Activated CD8-positive, alpha-beta memory T cell treated with anti-CD3 and anti-CD28 coated beads for 4 hours (primary cell): ENCODE measurements at places on chromosomes 12 and 14.

DNA sequence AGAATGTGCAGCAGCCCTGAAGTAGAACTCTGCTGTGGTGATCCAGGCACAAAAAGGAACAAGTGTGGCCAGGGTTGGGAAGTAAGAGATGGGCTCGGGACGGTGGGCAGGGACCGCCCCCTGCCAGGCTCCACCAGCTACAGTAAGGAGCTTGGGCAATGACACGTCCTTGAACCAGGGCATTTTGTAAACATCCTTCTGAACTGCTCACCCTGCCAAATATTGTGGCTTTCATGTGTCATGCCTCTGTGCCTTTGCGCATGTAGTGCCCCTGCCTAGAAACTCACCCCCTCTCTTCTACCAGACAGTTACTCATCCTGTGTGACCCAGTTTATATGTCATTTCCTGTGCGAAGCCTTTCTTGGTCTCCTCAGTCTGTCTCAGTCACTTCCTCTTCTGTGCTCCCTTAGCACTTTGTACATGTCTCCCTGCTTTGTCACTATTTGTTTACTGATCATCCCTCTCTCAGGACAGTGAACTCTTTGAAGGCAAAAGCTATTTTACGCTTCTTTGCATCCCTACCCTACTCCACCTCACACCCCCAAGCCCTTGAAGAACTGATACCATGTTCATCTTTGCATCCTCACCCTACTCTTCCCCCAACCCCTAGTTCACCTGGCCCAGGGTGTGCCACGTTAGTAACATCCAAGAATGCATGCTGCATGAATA, 108.9 kb upstream of the PLEKHG7 start:
- DNase-seq, result peak; percentile 80

- DNase-seq, result no peak
These were observed 154.5 kb downstream of the ZFP36L1 start for GRCh38 chr14:68638141-68638999.

DNA sequence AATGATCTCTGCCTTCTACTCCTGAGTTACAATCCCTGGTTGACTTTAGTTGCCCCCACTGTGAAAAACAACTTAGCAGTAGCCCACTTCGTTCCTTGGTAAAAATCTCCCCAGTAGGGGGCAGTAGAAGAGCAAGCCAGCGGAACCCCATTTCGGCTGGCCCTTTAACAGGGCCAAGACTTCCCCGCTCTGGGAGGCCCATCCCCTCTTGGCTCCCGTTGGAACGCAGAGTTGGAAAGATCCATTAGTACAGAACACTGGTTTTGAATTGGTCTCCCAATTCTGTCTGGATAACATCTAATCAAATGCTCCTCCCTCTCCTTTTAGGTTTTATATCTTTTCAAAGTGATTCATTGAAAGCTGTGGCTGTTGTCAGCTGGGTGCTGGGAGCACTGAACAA, 1133.3 kb downstream of the BCL11B start:
- peak; percentile 36 for DNase-seq

GRCh38 chr14:63499701-63500250, 43.4 kb downstream of the PPP2R5E start:
- no peak for DNase-seq

GRCh38 chr12:51320311-51320694, 3.7 kb downstream of the BIN2 start:
- DNase-seq, result no peak

DNA sequence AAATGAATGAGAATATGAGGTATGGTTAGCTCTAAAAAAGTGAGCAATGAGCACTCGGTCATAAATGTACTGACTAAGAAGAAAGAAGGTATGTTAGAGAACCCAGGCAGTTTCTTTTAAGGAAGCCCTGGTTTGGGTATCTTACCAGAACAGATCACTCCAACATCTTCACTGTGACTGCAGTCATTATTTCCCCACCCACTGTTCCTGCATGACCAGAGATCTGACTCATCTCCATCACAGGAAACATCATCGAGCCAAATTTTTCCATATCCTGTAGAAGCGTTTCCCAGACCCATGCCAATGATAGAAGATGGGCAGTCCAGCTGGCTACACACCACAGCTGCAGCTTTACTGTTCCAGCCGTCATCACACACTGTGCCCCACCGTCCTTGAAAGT, 48.0 kb downstream of the CD163L1 start:
- no peak for DNase-seq

GRCh38 chr14:96216627-96217026, 12.0 kb downstream of the BDKRB2 start:
- no peak for DNase-seq

- no peak for DNase-seq
These were observed at the start of gene TMCC3 for GRCh38 chr12:94650143-94651056. Gene TMCC3, minus strand, starts transcription at chr12:94650557. Its CDS starts 127 bp downstream, at chr12:94650430.

DNA sequence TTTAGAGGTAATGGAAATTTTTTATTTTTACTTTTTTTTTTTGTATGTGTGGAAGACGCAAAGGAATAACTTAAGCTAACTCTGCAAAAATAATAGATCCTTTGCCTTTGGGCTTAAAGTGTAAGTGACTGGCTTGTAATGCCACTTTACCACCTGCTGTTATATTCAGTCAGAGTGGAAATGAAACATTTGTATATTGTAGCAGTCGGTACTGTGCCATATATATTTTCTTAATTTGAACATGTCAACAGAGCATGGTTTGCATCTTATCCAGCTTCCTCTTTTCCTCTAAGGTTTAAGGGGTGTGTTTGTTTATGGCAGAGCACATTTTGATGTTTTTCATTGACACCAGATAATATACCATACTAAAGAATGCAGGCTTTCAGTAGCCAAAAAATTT, 176.6 kb downstream of the TRHDE start:
- no peak for DNase-seq

GRCh38 chr12:41907021-41907420, 237.7 kb downstream of the GXYLT1 start:
- no peak for DNase-seq

DNA sequence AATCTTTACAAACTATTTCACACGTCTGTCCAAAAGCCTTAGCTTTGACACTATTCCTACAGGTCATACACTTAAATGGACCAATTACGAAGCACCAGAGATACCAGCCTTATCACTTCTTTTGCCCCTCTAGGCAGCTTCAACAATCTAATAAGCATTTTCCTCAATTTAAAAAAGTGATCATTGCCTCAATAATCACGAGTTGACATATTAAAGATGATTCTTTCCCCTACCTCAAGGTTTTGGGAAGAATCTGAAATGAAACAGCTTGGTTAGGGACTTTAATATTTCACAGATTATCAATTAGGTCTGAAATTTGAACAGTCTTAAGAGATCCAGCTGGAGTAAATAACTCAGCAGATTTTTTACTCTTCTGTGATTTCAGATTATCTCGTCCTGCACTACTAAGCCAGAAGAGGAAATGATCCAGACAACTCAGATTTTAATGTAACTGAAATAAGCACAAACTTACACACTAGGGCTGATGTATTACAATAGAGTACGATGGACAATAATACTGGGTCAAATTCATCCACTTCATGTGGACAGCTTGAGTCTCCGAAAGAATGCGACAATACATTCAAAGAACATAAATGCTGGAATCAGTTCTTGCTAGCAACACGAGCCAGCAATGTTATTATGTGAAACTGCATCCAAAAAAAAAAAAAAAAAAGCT, 15.9 kb downstream of the UBE2N start:
- DNase-seq, result no peak

DNA sequence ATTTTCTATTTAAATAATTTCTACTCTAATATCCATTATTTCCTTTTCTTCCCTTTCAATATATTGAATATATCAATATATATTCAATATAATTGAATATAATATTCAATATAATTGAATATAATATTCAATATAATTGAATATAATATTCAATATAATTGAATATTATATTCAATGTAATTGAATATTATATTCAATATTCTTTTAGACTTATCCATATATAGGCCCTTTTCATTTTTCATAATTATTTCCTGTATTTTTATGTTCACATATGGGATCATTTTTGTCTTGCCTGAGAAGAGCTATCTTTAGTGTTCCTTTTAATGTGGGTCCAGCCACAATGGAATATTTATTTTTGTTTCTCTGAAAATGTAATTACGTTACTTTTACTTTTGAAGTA, 88.9 kb upstream of the ESRRB start:
- no peak for DNase-seq

- no peak for DNase-seq
These were observed 15.0 kb downstream of the CCDC85C start for GRCh38 chr14:99589031-99589441.

DNA sequence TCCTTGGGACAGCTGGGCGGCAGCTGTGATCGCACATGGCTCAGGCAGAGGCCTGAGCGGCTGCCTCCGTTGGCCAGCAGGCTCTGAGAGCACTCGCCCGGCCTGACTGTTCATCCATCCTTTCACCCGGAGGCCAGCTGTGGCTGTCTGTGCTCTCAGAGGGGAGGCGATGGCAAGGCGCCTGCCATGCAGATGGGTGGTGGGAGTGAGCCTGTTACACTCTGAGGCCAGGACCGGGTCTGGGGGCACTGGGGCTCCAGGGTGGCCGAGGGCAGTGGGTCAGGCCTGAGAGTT, 292.3 kb downstream of the TMEM121 start:
- no peak for DNase-seq

- DNase-seq, result no peak
These were observed 34.8 kb downstream of the PTHLH start for GRCh38 chr12:27937768-27938167.

GRCh38 chr12:107543416-107543815, 142.2 kb upstream of the PWP1 start:
- DNase-seq, result no peak

DNA sequence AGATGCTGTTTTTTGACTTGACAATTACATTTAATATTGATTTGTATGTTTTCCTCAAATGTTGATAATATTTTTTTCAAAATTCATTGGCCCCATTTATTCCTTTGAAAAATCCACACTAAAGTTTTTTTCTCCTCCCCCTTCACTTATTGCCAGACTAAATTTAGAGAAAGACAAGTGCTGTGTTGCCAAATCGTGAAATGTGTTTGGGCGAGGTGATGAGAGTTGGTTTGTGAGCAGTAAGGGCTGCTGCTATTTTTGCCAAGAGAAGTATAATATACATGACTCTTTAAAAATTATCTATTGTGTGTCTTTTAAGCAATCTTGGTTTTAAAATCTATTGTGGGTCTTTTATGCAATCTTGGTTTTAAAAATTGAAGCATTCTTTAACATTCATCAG, 188.9 kb downstream of the PPFIA2 start:
- DNase-seq, result no peak

- no peak for DNase-seq
These were observed 48.8 kb upstream of the CHST11 start for GRCh38 chr12:104407922-104408321.

DNA sequence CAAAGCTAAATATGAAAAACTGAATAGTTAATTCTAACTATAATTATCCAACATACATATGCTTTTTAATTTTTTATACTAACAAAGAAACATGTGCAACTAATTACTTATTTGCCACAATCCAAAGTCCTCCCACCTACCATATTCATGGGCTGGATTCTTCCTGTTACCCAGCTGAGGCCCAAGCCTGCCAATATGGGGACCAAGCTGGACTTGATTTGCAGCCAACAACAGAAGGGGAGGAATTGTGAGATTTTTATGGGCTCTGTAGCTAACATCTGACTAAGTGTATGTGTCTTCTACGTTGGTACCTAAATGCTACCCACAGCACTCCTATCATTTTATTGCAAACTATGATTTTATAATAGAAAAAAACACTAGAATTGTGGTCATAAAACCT, 13.1 kb upstream of the ANKS1B start:
- DNase-seq, result no peak

DNA sequence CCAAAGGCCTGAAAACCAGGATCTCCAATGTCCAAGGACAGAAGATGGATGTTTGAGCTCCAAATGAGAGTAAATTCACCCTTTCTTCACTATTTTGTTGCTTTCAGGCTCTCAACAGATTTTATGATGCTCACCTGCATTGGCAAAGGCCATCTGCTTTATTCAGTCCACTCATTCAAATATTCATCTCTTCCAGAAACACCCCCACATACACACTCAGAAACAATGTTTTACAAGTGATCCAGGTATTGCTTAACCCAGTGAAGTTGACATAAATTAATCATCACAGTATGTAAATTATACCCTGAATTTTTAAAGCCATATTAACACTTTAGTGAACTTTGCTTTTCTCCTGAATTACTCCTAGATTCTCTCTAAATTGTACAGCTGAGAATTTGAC, 63.3 kb downstream of the DUSP6 start:
- no peak for DNase-seq

GRCh38 chr12:108327621-108328344, 11.3 kb downstream of the CMKLR1 start:
- no peak for DNase-seq

DNA sequence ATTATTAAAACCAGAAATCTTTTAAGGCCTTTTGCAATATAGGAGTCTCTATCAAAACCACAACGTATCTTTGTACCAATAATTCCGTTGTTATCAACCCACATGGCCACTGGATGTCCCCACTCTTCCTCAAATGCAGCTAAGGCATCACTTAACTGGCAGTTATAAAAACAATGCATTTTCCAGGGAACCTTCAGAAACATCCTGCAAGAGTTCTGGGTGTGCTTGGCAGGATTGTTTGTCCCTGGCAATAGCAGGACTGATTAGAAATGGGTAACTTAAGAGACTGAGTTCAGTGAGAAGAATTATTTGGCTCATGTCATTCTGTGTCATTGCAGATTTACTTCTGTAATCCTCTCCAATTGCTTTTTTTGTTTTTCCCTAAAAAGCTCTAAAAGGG, 112.0 kb downstream of the SLC15A5 start:
- DNase-seq, result no peak

GRCh38 chr12:21813125-21813524, 38.6 kb upstream of the KCNJ8 start:
- no peak for DNase-seq

DNA sequence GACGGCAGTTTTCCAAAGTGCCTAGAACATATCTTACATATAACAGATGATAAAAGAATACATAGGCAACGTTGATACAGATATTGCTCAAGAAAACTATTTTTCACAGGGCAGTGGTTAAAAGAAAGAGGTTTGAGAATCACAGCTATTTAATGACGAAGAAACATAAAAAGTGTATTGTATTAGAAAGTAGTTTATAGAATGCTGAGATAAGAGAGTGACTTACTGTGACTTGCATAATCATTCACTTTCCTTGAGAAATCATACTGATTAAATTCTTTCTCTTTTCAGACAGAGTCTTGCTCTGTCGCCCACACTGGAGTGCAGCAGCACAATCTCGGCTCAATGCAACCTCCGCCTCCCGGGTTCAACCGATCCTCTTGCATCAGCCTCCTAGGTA, 57.7 kb downstream of the PPP1R12A start:
- DNase-seq, result no peak
